ENCODE measurements at places on chromosomes 2 and 18. TPM values are rescaled to one million over a fixed set of nuclear protein-coding genes. Genes with fewer than 3 reads are reported as not detected.
A peak's percentile ranks its signal among the peaks of the same experiment; 100 is the strongest.

- H3K27ac ChIP-seq = no peak overlapping the region
- no peak overlapping the region for H3K4me3 ChIP-seq
- peaks cover 59% of the 10 kb centered on the region for H3K27me3 ChIP-seq
- no peaks in the 10 kb centered on the region for H3K36me3 ChIP-seq
Observed at GRCh38 chr18:902229-902628, 2.4 kb upstream of the ADCYAP1 start.

- DNase-seq = no peak
- no peak overlapping the region for H3K4me3 ChIP-seq
- no peaks in the 10 kb centered on the region for H3K36me3 ChIP-seq
- H3K4me1 ChIP-seq = peaks cover 19% of the 10 kb centered on the region
- no peak overlapping the region for H3K27ac ChIP-seq
Observed at GRCh38 chr2:219968685-219969345, 341.4 kb downstream of the SLC4A3 start.

- H3K27ac ChIP-seq = no peak overlapping the region
- DNase-seq = no peak
- H3K4me1 ChIP-seq = no peaks in the 10 kb centered on the region
- no peak overlapping the region for H3K4me3 ChIP-seq
- H3K27me3 ChIP-seq = no peaks in the 10 kb centered on the region
Observed at GRCh38 chr18:78420116-78420515, 559.5 kb upstream of the SALL3 start.

GRCh38 chr18:57586251-57587049, at the start of gene FECH:
TSS of gene FECH (minus strand) at chr18:57586702. CDS start at chr18:57586620, 82 bp downstream.
- peak; percentile 74 for DNase-seq
- H3K4me3 ChIP-seq = peak within 1 kb of the TSS; percentile 69
- H3K4me1 ChIP-seq = peaks cover 4% of the 10 kb centered on the region
- no peaks in the 10 kb centered on the region for H3K27me3 ChIP-seq
- H3K36me3 ChIP-seq = no peaks in the 10 kb centered on the region

The STARD6 gene
- total RNA-seq = not detected

DNA sequence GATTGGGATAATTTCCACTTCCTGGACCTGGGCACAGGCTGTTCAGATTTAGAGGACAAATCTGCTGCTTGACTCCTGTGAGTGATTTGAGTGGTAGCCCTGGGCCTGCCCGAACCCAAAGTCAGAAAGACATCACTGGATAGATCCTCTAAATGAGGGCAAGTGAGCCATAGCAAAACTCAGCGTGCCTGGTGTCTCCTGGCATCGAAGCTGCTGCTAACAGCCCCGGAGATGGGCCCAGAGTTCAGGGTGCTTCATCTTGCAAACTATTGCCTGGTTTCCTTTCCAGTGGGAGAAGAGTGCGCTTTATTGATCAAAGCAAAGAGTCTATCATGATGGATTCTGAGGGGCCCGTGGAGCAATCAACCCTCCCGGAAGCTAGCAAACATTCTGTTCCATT, 153.1 kb upstream of the KLHL29 start:
- H3K27ac ChIP-seq = no peak overlapping the region
- DNase-seq = no peak
- H3K36me3 ChIP-seq = no peaks in the 10 kb centered on the region
- no peak overlapping the region for H3K4me3 ChIP-seq

DNA sequence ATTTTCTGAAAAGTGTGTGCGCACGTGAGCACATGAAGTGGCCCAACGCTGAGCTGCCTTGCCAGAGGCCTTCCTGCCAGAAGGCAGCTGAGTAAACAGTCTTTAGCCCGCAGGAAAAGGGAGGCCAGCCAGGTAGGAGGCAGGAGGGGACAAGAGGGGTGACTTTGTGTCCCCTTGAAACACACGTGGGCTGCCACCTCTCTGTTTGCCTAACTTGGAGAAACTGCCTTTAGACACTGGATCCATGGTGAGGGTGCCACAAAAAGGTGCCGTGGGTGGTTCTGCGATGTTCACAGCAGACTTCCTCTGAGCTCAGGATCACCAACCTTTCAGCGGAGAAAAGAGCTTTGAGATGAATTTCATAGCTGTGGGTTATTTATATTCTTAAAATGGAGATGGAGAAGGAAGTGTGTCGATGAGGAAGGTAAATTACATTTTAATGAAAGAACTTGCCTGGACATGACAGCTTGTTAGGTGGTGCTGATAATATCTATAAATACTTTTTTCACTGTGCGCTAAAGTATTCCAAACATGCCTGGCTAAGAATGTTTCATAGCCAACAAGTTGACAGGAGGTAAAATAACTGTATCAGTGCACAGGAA, 36.6 kb upstream of the ASB1 start:
- H3K4me1 ChIP-seq = no peaks in the 10 kb centered on the region
- peak overlapping the region; percentile 15 for H3K27ac ChIP-seq
- no peak for DNase-seq
- no peaks in the 10 kb centered on the region for H3K36me3 ChIP-seq

GRCh38 chr2:239502430-239503186, 101.8 kb upstream of the HDAC4 start:
- H3K27me3 ChIP-seq = no peaks in the 10 kb centered on the region
- no peaks in the 10 kb centered on the region for H3K36me3 ChIP-seq
- no peak for DNase-seq
- H3K4me1 ChIP-seq = no peaks in the 10 kb centered on the region
- H3K4me3 ChIP-seq = no peak overlapping the region
- H3K27ac ChIP-seq = no peak overlapping the region

The RBM44 gene
- total RNA-seq = 0.43 TPM

The TMEM178A gene
- 14.0 TPM for total RNA-seq

The CHRND gene
- total RNA-seq = not detected

The SAG gene
- total RNA-seq = not detected

- no peaks in the 10 kb centered on the region for H3K4me1 ChIP-seq
- no peaks in the 10 kb centered on the region for H3K27me3 ChIP-seq
- DNase-seq = no peak
- H3K36me3 ChIP-seq = no peaks in the 10 kb centered on the region
- H3K27ac ChIP-seq = no peak overlapping the region
Observed at GRCh38 chr18:66647671-66648070, 43.8 kb upstream of the CDH19 start.

DNA sequence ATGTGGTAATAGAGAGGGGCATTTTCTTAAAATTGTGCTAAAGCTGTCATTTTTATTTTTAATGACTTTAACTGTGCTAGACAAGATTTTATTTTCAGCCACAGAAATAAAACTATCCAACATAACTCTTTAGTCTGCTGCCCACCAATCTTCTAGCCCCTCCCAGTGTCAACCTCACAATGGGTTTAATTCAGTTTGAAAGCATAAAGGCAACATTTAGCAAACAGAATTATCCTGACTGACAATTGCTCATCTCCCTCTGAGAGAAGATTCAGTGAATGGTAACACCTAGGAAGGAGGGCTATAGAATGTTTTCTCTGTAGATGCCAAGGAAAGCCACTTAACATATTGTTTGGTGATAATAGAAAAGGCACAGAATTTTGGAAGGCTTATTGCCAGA, 5.2 kb downstream of the ERMN start:
- no peaks in the 10 kb centered on the region for H3K27me3 ChIP-seq
- no peak overlapping the region for H3K27ac ChIP-seq
- H3K4me1 ChIP-seq = peaks cover 5% of the 10 kb centered on the region
- DNase-seq = no peak
- no peak overlapping the region for H3K4me3 ChIP-seq
- no peaks in the 10 kb centered on the region for H3K36me3 ChIP-seq

The CAPN14 gene
- total RNA-seq = 0.08 TPM

GRCh38 chr18:58324824-58325480, 280.9 kb downstream of the NEDD4L start:
- H3K4me1 ChIP-seq = no peaks in the 10 kb centered on the region
- DNase-seq = no peak
- H3K36me3 ChIP-seq = no peaks in the 10 kb centered on the region
- no peak overlapping the region for H3K4me3 ChIP-seq
- no peaks in the 10 kb centered on the region for H3K27me3 ChIP-seq
- H3K27ac ChIP-seq = no peak overlapping the region

The ARHGAP28 gene
- 15.4 TPM for total RNA-seq

The XIRP2 gene
- total RNA-seq = 0.11 TPM

GRCh38 chr2:120020554-120020953, 7.7 kb downstream of the EPB41L5 start:
- no peak overlapping the region for H3K27ac ChIP-seq
- H3K4me3 ChIP-seq = no peak overlapping the region
- H3K36me3 ChIP-seq = no peaks in the 10 kb centered on the region
- no peaks in the 10 kb centered on the region for H3K4me1 ChIP-seq

The PLCL1 gene
- total RNA-seq = not detected

The ZBTB7C gene
- total RNA-seq = 0.23 TPM
